ENCODE measurements at places on chromosomes 6 and 20.

DNA sequence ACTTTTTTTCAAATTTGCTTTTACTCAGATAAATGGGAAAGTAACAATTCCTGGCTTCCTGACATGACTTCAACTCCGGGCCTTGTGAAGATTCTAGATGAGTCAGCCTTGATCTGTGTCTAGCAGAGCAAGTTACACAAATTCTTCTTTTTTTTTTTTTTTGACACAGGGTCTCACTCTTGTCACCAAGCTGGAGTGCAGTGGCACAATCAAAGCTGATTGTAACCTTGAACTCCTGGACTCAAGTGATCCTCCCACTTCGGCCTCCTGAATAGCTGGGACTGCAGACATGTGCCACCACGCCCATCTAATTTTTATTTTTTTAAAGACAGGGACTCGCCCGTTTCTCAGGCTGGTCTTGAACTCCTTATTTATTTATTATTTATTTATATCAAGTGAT is 7.3 kb upstream of the ARHGAP18 start:
- peak; percentile 62 for DNase-seq

DNA sequence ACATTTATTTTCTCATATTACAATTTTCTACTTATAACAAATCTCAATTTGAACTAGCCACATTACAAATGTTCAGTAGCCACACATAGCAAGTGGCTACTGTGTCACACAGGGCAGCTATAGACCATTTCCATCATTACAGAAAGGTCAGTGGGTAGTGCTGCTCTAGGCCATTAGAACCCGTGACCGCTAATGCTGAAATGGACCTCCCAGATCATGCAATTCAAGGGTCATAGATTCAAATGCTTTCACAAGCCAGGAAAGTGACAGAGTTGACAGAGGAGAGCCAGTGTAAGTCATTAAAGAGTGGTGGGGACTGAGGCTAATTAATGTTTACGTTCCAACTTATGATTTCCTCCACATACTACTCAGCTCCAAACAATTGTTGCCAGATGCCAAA is 3.5 kb upstream of the OCSTAMP start:
- DNase-seq: no peak

GRCh38 chr20:62159839-62160238 is 16.3 kb downstream of the SS18L1 start:
- DNase-seq: peak; percentile 49

GRCh38 chr6:124881898-124882578 is 80.2 kb upstream of the RNF217 start:
- DNase-seq: peak; percentile 28

GRCh38 chr20:3209946-3210317 is 634 bp downstream of the ITPA start:
- DNase-seq: peak; percentile 20

DNA sequence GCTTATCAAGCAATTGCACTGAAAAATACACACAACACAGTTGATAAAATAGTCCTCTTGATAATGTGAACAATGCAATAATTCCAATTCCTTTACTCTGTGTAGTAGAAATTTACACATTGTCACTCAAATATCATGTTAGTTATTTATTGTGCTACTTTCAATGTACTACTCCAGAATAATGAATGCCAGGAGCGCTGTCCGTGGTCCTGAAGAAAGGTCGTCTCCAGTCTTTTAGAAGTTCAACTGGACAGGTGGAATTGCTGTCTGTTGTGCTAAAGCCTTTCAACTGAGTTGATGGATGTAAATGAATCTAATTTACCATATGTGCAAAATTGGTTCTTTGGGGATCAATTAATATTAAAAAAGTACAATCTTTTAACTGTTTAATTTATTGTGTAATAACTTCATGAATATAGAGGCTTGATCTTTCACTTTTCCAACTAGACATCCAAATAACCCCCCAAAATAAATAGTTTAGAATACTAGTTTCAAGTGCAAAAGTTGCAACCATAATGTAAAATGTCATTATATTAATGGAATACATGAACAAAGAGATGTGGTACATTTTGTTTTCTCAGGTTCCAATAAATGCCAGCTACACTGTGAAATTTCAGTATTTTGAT is 3.2 kb downstream of the GRIK2 start:
- DNase-seq: peak; percentile 65

DNA sequence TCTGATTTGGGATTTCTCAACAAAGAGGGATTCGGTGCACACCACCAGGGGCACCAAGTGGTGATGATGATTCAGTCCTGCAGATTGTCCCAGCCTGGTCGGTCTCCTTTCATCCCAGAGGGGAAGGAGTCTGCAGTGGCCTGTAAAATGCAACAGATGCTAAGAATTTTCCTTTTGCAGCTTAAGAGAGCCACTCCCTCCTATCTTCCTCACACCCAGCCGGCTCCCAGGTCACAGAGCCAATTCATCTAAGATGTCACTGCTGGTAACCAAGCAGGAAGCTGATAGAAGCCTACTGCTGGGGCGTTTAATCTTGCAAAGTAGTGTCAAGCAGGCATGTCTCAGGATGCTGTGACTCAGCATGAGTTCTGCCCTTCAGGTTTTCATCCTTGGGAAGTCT is 203.8 kb upstream of the LRFN2 start:
- no peak for DNase-seq

- no peak for DNase-seq
Measured at GRCh38 chr6:45816674-45817297, 198.9 kb downstream of the CLIC5 start.

GRCh38 chr20:2814587-2815051 is at the start of gene C20orf141:
Gene C20orf141, plus strand, starts transcription at chr20:2814987. Its CDS starts 198 bp downstream, at chr20:2815185.
- DNase-seq: peak; percentile 100

DNA sequence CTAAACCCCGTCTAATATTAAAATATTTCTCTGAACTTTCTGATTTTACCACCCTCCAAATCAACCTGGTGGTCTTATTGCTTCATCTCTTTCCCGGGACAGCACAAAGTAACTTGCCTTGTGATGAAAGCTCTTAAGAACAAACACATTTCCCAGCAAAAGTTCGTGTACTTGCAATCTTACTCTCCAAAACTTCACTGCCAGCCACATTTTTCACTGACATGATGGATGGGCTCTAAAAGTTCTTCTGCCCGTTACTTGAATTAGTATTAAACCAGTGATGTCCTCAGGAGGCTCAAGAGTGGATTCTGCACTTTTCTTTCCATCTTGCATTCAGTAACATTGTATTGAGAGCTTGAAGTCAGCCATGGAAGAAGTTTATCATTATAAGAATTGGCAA is 731.6 kb upstream of the GJE1 start:
- DNase-seq: peak; percentile 88

- DNase-seq: no peak
Measured at GRCh38 chr6:686497-686896, 6.4 kb downstream of the EXOC2 start.

GRCh38 chr20:3157817-3158216 is 1.8 kb downstream of the FASTKD5 start:
- DNase-seq: no peak

DNA sequence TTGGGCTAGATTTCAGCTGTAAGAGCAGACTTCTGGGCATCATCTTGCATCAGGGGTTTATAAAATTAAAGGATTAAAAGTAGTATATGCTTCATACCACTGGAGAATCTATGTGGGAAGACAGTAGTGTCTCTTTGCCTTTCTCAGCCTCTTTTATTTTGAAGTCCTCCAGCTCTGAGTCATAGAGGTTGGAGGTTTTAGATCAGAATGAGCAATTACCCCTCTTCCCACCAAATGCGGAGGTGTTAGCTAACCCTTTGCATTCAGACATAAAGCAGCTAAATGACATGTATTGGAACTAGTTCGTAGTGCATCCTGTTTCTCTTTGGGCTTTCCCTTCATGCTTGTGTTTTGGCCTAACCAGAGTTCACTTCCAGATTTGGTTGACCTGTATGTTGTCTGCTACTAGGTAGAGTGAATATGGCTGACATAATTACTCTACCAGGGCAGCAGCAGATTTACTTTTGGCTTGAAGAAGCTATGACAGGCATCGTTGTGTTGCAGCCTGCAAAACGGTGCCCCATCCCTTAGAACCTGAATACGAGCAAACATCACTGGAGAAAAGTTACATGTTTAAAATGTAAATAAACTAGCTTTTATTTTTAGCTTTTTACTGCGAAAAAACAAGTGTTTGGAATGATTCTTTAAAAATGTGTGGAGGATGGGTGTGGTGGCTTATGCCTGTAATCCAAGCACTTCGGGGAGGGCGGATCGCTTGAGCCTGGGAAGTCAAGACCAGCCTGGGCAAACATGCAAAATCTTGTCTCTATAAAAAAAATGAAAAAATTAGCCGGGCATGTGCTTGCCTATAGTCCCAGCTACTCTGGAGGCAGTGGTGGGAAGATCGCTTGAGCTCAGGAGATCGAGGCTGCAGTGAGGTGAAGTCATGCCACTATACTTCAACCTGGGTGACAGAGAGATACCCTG is 82.2 kb downstream of the MYO6 start:
- peak; percentile 90 for DNase-seq

DNA sequence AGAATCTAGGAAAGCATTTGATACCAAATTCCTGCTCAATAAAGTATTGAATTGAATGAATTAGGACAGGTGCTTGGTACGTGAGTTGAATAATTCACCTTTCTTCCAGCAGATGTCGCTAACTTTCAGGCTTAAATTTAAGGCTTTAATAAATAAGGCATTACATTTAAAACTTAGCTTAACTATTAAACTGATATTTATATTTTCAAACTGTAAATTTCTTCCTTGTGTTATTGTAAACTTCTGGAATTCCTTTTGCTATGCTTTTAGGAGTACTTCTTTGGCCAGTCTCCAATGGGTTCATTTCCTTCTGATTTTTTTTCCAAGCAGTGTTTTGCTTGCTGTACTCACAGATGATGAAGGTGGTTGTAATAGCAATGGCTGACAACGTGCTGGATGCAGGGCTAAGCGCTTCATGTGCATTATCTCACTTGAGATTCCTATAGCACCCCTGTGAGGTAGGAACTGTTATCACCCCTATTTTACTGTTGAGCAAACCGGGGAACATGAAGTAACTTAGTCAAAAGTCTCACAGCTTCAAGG is 71.3 kb upstream of the SLC2A12 start:
- peak; percentile 75 for DNase-seq

GRCh38 chr20:51132279-51132678 is 109.4 kb upstream of the KCNG1 start:
- peak; percentile 14 for DNase-seq

DNA sequence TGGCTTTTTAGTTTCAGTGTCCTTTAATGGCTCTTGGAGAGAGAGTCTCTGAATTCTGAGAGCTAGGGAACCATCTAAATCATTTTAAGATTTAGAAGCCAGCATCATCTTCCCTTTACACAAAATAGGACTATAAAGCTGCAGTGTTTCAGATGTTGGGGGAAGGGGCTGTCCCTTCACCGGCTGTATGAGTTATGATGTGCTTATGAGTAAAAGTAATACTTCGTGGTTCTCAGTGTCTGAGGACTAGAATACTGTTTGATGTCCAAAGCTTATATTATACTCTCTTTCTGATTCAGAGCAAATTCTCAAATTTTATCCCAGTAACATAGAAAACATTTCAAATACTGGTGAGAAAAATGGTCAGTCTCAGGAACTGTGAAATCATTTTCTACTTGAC is 63.5 kb upstream of the FAM8A1 start:
- DNase-seq: no peak

- DNase-seq: peak; percentile 45
Measured at GRCh38 chr6:40950986-40951698, 87.9 kb downstream of the UNC5CL start.

All from fibroblast of mammary gland (primary cell).